ENCODE measurements at places on chromosomes 7 and 10.

DNA sequence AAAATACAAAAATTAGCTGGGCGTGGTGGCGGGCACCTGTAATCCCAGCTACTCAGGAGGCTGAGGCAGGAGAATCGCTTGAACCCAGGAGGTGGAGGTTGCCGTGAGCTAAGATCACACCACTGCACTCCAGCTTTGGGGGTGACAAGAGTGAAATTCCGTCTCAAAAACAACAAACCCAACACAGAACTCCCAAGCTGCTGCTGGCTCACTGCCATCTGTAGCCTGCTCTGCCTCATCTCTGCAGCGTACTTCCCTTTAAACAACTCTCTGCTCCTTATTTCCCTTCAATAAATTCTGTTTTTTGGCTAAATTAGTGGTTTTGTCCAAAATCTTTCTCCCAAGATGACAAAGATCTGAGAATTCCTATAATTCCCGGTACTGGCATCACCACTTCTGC, 189.2 kb upstream of the GALNT17 start:
- no peak for DNase-seq

GRCh38 chr10:55369670-55370420, 568.8 kb upstream of the PCDH15 start:
- no peak for DNase-seq

GRCh38 chr7:66837661-66838060, 83.4 kb upstream of the TMEM248 start:
- no peak for DNase-seq

DNA sequence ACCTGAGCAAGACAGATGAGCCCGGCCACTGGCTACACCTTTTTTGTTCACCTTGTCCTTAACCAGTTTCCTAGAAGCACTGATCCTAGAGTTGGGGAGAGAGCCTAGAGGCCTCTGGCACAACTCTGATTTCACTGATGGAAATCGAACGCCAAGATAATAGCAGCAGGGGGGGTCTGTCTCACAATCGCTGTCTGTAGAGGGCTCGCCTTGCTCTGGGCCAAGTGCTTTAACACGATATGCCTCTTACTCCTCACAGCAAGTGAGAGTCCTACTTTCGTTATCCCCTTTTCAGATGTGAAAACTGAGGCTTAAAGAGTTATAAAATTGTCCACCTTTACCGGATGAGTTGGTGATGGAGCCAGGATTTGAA, 472 bp downstream of the RASSF4 start:
- no peak for DNase-seq

DNA sequence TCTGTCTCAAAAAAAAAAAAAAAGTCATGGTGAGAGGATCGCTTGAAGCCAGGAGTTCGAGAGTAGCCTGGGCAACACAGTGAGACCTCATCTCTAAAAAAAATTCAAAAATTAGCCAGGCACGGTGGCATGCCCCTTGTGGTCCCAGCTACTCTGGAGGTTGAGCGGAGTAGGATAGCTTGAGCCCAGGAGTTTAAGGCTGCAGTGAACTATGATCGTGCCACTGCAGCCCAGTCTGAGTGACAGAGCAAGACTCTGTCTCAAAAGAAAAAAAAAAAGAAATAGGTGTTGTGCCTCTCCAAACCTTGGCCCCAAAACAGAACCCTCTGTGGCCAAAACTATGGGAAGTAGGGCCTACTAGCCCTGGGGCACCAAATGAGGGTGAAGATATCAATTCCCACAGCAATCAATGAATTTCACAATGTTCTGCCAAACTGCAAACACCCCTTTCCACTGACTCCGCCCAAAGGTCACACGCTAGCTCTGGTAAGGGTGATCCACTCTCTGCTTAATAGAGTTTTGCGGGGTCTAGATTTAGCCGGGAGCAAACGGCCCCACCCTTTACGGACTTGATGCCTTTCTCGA, 16.9 kb downstream of the SSC4D start:
- no peak for DNase-seq

DNA sequence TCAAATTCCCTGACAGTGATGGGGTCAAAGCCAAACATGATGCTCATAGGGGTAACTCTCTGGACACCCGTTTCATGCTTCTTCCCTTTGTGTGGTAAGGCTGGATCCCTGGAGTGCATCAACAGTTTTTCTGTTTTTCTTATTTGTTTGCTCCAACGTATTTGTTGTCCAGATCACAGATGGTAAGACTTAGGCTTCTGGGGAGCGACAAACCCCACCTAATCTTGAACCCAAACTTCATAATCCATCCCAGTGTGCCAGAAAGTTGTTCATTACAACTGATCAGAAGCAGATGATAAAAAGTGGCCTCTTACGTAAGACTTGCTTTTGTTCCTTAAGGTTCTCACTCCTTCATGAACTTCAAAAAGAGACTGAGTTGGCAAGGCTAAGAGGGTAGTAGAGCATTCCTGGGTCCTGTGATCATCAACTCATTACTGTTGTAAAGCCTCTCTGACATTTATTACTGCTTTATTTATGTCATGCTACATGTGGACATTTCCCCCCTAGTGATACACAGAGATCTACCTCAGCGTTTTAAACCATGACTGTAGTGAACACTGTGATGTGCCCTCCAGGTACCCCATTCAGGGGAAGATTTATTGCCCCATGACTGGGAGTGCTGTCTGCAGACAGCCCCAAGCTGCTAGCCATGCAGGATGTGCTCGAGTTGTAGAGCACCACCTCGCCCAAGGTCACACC, 125.6 kb downstream of the CCDC71L start:
- DNase-seq, result no peak

DNA sequence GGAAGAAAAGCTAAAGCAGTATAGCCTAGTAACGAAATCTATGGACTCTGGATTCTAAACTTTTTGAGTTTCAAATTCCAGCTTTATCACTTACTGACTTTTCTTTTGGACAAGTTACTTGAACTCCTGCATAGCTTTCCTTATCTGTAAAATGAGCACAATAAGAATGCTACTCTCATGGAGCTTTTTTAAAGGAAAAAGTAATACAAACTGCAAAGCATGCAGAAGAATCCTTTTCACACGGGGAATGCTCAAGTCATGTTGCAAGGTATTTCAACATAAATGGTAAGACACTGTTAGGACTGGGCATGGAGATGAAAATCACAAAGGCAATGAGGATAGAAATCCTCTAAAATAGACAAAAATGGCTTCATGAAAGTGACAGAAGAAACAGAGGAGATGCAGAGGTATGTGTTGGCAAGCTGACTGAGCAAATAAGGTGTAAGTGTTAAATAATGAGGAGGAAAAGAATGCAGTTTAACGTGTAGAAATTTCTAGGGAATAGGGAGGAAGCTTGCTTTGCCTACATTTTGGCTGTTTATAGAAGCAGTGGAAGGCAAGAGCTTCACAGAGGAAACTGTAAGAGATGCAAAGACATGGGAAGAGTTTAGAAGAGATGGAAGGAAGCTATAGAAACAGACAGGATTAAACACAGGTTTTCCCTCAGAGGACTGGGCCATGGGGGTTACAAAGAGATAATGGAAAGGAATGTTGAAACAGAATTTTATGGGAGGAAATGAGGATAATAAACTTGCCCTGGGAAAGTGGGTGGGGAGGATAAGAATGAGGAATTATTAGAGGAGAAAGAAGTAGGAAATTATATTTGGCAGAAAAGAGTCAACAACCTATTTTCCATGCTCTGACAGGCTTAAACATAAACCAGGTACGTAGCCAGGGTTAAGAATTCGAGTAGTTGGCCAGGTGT, 28.8 kb upstream of the SNX13 start:
- no peak for DNase-seq

GRCh38 chr10:62456611-62457101, 82.5 kb downstream of the ZNF365 start:
- no peak for DNase-seq

GRCh38 chr7:45026013-45026412, 26.0 kb downstream of the CCM2 start:
- no peak for DNase-seq

- DNase-seq, result no peak
Observed at GRCh38 chr10:112735041-112735695, 214.9 kb upstream of the TCF7L2 start.

DNA sequence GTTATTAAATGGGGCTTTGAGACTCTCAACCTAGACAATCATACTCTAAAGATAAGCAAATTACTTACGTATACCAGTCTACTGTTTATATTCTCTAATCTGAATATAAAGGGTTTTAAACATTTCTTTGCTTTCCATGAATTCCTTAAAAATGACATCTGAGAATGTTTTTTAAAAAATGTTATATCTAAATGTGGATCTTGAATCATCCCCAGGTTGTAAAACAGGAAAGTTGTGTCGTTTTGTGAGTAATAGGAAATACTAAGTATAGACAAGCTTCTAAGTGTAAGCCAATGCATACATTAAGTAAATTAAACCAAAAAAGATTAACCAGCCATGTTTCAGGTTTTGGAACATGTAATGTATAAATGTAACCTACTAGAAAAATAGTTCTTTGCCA, 26.8 kb downstream of the ADD3 start:
- DNase-seq, result no peak

GRCh38 chr10:77618117-77618516, 19.5 kb downstream of the KCNMA1 start:
- DNase-seq, result no peak

- no peak for DNase-seq
Observed at GRCh38 chr7:82805527-82805960, 357.1 kb downstream of the PCLO start.

Data from activated T-cell treated with anti-CD3 and anti-CD28 coated beads for 1 hour (primary cell).